Right atrium auricular region (tissue), 2 donors: ENCODE measurements at places on chromosomes 4 and X. TPM values are rescaled to one million over a fixed set of nuclear protein-coding genes. Genes with fewer than 3 reads are reported as not detected.
A peak's percentile ranks its signal among the peaks of the same experiment; 100 is the strongest.

The FBXL5 gene
- 83.1 TPM for total RNA-seq

The RIPPLY1 gene
- total RNA-seq: not detected

DNA sequence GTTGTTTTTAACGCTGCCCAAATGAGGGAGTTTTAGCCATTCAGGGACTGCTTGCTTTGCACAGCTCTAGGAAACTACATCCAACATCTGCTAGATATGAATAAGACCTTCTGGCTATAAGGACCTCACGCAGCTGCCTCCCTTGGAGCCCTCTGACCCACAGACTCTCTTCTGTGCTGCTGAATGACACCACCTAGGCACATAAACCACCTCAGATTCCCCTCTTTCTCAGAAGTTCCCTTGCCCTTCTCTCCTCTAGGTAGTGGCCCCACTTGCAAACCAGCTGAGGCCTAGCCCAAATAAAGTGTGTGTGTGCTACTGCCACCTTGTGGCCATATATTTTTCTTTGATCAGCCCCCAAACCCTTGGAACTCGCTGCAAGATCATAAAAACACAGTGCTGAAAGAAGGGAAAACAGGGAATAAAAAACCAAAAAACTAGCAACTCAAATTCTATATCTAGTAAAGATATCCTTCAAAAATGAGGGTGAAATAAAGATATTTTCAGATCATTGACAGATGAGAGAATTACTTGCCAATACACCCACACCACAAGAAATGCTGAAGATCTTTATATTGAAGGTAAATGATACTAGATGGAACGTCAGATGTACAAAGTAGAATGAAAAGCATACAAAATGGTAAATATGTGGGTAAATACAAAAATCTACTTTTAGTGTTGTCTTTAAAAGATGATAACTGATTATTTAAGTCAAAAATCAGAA lies 265.9 kb downstream of the ADAMTS3 start:
- no peak overlapping the region for H3K27ac ChIP-seq
- no peak overlapping the region for H3K4me3 ChIP-seq
- no peaks in the 10 kb centered on the region for H3K36me3 ChIP-seq
- H3K4me1 ChIP-seq: no peaks in the 10 kb centered on the region
- no peak for DNase-seq

GRCh38 chrX:28787206-28787605 lies 200.0 kb downstream of the IL1RAPL1 start:
- no peaks in the 10 kb centered on the region for H3K36me3 ChIP-seq
- H3K4me3 ChIP-seq: no peak overlapping the region
- H3K4me1 ChIP-seq: no peaks in the 10 kb centered on the region
- no peak for DNase-seq

DNA sequence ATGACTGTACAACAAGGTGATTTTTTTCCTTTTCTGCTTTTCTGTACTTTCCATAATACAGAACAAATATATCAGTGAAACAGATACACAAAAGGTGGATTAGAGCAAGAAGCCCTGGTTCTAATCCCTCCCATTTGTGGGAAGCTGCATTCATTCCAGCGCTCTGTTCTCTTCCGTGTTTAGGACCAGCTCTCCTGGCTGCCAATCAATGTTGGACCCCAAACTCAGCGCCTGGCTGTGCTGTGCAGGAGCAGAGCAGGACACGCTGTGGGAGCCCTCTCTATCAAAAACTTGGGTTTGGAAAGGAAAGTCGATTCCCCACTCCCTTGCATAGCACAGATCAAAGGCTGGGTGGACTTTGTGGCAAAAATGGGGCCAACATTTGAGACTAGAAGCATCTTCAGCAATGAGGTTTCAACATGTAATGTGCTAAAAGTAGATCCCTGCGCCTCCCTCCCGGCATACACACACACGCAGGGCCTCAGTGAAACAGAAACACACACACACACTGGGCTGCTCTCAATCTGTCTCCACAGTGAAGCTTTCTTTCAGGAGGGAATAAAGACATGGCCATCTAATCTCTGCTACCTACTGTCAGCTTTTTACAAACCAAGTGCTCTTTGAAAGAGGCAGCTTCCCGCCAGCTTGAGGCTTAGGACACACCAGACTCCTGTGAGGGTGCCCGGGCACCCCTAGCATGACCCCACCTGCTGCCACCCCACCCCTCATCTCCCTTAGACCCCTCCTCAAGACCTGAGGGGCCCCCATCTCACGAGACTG lies 12.2 kb downstream of the WDR1 start:
- peak overlapping the region; percentile 90 for H3K27ac ChIP-seq
- no peaks in the 10 kb centered on the region for H3K4me1 ChIP-seq
- peaks cover 59% of the 10 kb centered on the region for H3K36me3 ChIP-seq
- no peak for DNase-seq
- H3K27me3 ChIP-seq: no peaks in the 10 kb centered on the region

GRCh38 chr4:155543126-155543765 lies 123.4 kb upstream of the GUCY1A1 start:
- no peak for DNase-seq
- H3K36me3 ChIP-seq: no peaks in the 10 kb centered on the region
- H3K27ac ChIP-seq: no peak overlapping the region
- H3K4me1 ChIP-seq: peaks cover 16% of the 10 kb centered on the region
- H3K4me3 ChIP-seq: no peak overlapping the region

DNA sequence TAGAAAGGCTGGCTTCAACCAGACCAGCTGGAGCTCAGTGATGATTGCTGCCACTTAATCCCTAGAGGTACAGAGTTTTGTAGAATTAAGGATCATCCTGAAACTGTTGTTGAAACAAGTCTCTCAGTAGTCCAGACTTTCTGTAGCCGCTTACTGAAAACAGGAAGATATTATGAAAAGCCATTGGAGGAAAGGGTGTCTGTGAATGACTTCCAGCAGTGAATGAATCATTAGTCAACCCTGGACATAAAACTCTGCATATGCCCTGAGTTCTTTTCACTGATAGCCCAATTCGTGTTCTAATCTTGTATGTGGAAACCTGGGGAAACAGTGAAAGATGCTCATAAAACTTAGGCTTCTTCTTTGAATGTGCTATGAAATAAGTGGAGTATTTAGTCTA lies 14.8 kb downstream of the HOPX start:
- no peak overlapping the region for H3K27ac ChIP-seq
- H3K4me1 ChIP-seq: no peaks in the 10 kb centered on the region
- no peak for DNase-seq
- no peaks in the 10 kb centered on the region for H3K27me3 ChIP-seq
- H3K36me3 ChIP-seq: no peaks in the 10 kb centered on the region

GRCh38 chr4:177473991-177474390 lies 31.8 kb upstream of the AGA start:
- no peak for DNase-seq
- H3K4me1 ChIP-seq: no peaks in the 10 kb centered on the region
- H3K27ac ChIP-seq: no peak overlapping the region
- H3K4me3 ChIP-seq: no peak overlapping the region

DNA sequence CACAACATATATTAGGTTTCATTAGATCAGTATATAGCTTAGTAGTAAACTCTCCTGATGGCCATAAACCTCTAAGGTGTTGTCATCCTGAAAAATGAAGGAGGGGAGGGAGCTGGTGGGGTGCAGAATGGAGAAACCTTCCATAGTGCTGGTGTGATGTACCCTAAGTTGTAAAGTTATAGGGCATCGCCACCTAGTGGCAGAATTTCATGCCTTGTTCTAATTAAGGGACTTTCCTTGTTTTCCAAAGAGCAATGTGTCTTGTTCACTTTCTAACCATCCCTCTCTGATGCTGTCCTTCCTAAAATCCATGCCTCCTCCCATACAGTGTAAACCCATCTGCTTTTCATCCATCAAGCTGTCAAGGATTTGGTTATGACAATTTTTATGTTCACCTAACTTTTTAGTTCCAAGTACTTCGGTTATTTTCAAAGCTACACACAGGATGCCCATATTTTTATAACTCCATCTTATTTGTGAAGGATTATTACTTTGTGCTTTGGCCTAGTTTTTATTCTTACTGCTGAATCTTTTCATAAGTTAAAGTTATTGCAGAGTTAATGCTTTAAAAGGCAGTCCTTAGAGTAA lies 4.5 kb downstream of the NBDY start:
- H3K36me3 ChIP-seq: peaks cover 4% of the 10 kb centered on the region
- DNase-seq: peak; percentile 71
- no peaks in the 10 kb centered on the region for H3K27me3 ChIP-seq
- H3K27ac ChIP-seq: no peak overlapping the region

- H3K27me3 ChIP-seq: no peaks in the 10 kb centered on the region
- no peaks in the 10 kb centered on the region for H3K4me1 ChIP-seq
- DNase-seq: no peak
- no peak overlapping the region for H3K27ac ChIP-seq
Observed at GRCh38 chr4:100017637-100018310, 67.7 kb upstream of the H2AZ1 start.
